ENCODE measurements at places on chromosomes 2 and 18.
A peak's percentile ranks its signal among the peaks of the same experiment; 100 is the strongest.

DNA sequence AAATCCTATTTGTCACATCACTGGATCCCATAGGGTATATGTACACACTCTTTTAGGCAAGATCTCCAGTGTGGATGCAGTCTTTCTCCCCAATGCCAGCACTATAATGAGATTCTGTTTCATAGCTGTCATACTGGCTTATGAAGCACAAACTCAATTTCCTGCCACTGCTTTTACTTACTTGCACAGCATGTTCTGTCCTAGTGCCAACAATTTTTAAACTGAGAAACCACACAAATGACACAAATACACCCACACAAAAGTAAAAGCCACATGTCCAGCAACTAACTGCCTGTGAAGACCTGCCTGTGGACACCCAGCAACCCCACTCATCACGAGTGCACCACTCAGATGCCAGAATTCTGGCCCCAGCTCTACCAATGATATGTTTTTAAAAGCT, 29.6 kb upstream of the RNU4ATAC start:
- no peak overlapping the region for H3K4me3 ChIP-seq
- no peaks in the 10 kb centered on the region for H3K27me3 ChIP-seq
- H3K27ac ChIP-seq, result peak overlapping the region; percentile 54
- peaks cover 11% of the 10 kb centered on the region for H3K4me1 ChIP-seq
- no peak for DNase-seq
- peaks cover 32% of the 10 kb centered on the region for H3K36me3 ChIP-seq

DNA sequence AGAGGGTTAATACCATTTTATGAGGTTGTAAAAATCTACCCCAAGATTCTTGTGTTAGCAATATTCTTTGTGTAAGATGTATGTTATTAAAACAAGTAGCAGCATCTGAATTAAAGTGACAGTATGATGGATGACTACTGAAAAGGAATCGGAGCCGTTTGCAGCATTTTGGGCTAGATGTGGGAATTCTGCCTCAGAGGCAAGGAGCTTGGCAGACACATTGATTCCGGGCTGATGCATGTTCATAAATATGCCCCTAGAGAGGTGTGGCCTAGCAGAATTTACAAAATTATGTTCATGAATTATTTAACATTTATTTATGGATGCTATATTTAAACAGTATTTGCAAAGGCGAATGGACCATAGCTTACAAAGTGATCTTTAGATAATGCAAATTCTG, 389.0 kb upstream of the ETAA1 start:
- H3K36me3 ChIP-seq, result no peaks in the 10 kb centered on the region
- no peak for DNase-seq
- no peak overlapping the region for H3K4me3 ChIP-seq
- no peak overlapping the region for H3K27ac ChIP-seq

DNA sequence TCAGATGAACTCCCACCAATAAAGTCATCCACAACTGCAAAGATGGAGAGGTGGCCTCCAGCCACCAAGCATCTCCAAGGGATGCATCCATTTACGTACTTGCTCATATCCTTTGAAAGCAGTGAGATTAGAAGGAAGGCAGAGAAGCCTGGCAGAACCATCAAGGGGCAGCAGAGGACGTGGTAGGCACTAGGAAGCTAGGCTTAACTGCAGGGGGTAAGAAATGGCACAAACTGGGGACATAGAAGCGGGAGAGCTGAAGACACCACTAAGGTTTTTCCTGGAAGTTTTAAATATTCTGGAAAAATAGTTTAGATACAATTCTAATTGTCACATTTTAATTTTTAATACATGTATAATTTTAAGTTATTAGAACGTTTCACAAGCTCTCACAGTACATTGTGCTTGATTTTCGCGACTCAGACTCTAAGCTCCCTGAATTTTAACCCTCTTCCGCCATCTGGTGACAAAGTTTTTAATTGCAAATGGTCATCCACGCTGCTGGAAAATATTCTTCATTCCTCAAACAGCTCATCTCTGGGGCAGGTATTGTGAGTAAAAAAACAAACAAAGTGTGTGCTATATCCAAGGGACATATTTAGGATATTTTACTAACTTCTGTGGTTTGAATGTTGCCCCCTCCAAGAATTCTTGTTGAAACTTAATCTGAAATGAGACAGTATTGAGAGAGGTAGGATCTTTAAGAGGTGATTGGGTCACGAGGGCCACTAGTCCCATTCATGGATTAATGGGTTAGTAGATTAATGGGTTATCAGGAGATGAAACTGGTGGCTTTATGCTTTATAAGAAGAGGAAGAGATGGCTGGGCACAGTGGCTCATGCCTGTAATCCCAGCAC, 1.6 kb upstream of the PSTPIP2 start:
- peaks cover 7% of the 10 kb centered on the region for H3K4me1 ChIP-seq
- peaks cover 4% of the 10 kb centered on the region for H3K36me3 ChIP-seq
- H3K4me3 ChIP-seq, result peak overlapping the region; percentile 22
- peaks cover 10% of the 10 kb centered on the region for H3K27me3 ChIP-seq
- H3K27ac ChIP-seq, result no peak overlapping the region

DNA sequence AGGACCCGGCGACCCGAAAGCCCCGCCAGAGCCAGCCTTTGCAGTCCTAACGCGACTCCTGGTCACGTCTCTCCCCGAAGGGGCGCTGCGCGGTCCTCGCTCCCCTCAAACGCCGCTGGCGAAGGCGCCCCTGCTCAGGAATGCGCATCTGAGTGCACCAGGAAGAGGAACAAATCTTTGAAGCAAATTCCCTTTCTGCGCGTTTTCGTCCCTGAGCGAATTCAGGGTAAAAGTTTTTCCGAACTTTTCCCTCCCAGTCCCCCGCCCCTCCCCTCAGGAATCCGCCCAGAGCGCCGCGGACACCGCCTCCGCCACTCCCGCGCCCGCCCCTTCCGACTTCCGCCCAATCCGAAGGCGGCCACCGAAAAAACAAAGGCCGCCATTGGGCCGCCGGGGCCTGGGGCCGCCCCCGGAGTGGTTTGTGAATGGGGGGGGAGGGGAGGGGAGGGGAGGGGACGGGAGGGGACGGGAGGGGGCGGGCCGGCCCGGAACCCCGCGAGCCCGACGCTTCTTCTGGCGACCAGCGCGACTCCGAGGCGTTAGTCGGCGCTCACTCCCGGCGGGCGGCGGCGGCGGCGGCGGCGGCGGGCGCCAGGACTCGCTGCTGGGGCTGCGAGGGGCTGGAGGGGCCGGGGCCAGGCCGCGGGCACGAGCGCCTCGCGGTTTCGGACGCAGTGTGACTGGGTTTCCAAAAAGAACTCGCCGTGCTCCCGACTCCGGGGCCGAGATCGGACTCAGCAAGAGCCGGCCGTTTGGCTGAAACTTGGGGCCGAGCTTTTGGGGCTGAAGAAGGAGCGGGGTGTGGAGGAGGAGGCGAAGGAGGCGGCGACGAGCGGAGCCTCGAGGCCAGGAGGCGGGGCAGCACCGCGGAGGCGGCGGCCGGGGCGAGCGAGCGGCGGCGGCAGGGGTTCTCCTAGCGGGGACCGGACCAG, at the start of gene FZD7:
Gene FZD7, plus strand, starts transcription at position 539 of the 932 bp plus-strand sequence. CDS start 793 bp downstream, outside the sequence.
- DNase-seq, result peak; percentile 87
- peaks cover 32% of the 10 kb centered on the region for H3K4me1 ChIP-seq
- H3K36me3 ChIP-seq, result peaks cover 2% of the 10 kb centered on the region
- H3K4me3 ChIP-seq, result peak within 1 kb of the TSS; percentile 96
- peaks cover 4% of the 10 kb centered on the region for H3K27me3 ChIP-seq
- peak within 1 kb of the TSS; percentile 100 for H3K27ac ChIP-seq
